ENCODE measurements at places on chromosomes 11 and 22.

DNA sequence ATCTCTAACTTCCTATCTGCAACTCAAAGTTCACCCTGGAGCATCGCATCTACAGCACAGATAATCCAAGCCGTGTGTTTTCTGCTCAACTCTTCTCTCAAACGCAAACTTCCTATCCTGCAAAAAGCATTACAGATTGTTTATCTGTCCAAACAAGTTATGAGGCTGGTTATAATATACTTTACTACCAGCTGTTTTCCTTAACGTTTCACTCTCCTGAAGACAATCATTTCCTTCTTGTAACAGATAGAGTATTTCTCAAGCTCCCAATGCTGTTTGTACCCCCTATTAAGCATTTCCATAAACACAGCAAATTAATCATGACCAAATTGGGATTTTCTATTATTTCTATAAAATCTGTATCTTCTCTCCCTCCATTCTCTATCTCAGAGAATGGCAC lies 84.7 kb downstream of the SBF2 start:
- no peak for DNase-seq

DNA sequence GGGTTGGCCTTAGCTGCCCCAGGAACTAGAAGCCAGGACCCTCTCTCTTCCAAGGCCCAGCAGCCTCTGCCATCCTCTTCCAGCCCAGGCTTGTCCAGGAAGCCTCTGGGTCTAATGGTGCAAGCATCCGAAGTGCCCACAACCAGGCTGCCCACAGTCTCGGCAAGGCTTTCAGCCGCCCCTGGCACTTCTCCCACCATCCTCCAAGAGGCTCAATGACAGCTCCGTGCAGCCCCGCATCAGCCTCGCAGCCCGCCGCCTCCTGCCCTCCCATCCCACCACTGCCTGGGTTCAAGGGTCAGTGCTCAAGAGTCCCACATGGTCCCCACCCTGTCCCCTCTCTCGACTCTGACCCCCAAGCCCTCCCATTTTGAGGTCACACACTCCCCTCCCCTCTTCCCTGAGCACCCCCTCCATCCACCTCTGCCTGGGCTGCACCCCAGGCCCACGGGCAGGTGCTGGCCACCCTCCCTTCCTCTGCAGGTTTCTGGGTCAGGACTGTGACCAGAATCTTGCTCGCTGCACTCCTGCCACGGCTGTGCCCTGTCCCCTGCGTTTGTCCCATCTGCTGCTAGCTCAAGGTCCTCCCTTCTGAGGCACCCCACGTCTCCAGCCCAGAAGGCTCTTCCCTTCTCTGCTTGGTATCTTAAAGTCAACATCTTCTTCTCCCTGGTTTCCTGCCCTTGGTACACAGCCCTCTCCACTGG lies 17.2 kb downstream of the IFITM10 start:
- no peak for DNase-seq

- no peak for DNase-seq
These were observed 71.1 kb downstream of the RPUSD4 start for GRCh38 chr11:126140201-126140925.

GRCh38 chr11:29251738-29252137 lies 765.1 kb downstream of the KCNA4 start:
- DNase-seq: no peak

GRCh38 chr11:125239585-125240560 lies 75.3 kb downstream of the PKNOX2 start:
- no peak for DNase-seq

- DNase-seq: peak; percentile 37
These were observed 4.1 kb downstream of the RFPL2 start for GRCh38 chr22:32200752-32201151.

DNA sequence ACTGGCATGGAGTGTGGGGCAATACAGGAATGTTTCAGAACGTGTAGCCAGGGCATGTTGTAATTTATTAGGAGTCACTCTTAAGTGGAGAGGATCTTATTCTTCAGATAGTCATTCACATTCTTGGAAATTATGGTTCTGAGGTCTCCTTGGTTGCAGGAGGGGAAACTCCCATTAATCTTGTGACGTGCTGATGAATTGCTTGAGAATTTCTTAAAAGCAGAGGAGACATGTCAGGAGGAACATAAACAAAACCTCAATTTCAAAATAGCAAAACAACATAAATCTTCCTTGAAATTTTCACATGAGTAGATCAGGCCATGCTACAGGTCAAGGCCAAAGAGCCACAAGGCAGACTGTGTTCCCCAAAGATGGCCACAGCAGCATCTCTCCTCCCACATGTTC lies 50.4 kb downstream of the ADM start:
- no peak for DNase-seq

DNA sequence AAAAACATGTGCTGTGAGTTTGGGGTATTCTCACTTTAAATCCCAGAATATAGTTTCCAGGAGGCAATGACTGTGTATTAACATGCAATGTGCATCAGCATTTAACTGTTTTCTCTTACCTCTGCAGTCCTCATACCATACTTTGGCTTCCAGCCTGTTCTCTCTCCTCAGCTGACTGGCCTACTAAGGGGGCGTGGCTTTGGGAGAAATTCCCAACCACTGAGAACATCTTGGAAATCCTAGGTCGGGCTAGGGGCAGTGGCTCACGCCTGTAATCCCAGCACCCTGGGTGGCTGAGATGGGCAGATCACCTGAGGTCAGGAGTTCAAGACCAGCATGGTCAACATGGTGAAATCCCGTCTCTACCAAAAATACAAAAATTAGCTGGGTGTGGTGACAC lies 13.5 kb upstream of the ZC3H12C start:
- DNase-seq: no peak

DNA sequence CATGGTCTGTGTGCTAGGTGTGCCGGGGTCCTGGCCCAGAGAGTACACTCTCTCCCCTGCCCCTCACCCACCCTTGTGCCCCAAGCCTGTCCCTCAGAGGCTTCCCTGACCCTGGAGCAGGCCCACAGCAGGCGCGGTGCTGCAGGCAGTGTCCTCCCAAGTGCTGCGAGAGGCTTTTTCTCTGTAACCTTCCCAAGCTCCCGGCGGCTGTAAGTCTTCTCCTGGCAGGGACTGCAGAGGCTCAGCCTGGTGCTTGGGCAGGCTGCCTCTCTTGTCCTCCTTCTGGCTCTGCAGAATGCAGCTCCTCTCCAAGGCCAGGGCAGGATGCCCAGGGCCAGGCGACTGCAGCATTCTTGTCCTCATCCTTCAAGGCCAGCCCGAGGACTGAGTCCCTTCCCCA lies 15.9 kb downstream of the RFPL1 start:
- DNase-seq: no peak

DNA sequence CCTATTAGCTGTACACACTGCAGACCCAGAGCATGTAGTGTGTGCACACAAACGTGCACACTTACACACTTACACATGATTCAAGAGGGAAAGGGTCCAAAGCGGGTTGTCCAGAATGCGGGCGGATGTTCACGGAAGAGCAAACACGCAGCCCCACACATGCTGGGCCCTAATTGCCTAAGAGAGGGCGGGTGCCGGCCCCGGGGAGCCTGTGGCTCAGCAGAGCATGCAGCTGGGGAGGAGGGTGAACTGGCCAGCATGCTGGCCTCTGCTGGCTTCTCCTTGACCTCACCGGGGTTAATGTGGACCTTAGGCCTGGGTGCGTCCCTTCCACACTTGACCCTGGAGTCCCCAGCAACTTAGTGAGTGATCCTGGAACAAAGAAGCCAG lies 816.3 kb downstream of the BRD1 start:
- DNase-seq: no peak

GRCh38 chr11:119262668-119263351 lies 54.1 kb downstream of the MCAM start:
- peak; percentile 51 for DNase-seq

DNA sequence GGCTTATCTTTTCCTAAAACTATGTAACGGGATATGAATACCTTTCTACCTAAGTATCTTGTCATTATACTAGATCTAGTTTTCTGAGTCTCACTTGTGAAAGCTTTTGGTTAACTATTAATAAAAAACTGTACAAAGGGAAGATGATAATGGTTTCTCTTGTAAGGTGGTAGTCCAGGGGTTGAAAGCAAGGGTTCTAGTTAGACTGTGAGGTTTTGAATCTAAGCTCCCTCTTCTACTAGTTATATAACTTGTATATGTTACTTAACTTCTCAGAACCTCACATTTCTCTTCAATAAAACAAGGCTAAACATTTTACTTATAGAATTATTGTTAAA lies 54.3 kb downstream of the ARHGEF12 start:
- no peak for DNase-seq

GRCh38 chr11:99683933-99684332 lies 663.2 kb downstream of the CNTN5 start:
- no peak for DNase-seq

- DNase-seq: no peak
These were observed 10.6 kb downstream of the SHANK2 start for GRCh38 chr11:71241721-71242259.

DNA sequence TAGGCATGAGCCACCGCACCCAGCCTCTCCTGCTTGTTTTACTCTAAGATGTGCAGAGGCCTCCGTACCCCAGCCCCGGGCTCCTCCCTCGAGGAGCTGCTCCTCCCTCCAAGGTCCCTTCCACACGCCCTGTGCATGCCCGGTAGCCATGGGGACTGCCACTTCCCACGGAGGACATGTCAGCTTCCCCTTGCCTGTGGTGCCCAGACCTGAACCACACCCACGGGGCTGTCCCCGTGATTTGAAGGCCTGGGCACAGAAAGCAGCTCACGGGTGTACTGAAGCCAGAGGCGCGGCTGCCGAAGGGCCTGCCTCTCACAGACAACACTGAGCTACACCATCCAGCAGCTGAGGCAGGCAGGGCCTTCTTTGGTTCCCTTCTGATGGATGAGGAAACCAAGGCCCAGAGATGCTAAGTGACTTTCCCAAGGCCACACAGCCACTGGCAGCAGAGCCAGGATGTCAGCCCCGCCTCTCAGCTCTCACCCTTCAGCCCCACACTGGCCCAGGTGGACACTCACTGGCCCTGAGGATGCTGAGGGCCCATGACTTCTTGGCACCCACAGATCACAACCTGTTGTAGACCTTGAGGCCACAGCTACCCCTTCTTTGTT lies 7.3 kb downstream of the INS start:
- no peak for DNase-seq

DNA sequence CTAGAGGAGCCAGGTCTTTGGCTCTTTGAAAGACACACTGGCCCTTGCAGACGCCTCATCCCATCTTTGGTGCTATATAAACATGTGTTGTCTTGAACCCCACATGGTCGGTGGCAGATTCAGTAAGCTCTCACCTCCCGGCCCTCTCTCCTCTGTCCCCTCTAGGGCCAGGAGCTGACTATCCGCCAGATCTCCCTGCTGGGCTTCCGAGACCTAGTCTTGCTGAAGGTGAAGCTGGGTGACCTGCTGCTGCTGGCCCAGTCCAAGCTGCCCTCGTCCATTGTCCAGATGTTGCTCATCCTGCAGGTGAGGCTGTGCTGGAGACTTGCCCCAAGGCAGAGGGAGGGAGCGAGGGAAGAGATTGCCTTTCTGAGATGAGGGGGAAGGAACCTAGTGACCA lies 63.9 kb downstream of the TRAF6 start:
- DNase-seq: no peak

- DNase-seq: no peak
These were observed 2.1 kb upstream of the OR52D1 start for GRCh38 chr11:5486421-5486820.

DNA sequence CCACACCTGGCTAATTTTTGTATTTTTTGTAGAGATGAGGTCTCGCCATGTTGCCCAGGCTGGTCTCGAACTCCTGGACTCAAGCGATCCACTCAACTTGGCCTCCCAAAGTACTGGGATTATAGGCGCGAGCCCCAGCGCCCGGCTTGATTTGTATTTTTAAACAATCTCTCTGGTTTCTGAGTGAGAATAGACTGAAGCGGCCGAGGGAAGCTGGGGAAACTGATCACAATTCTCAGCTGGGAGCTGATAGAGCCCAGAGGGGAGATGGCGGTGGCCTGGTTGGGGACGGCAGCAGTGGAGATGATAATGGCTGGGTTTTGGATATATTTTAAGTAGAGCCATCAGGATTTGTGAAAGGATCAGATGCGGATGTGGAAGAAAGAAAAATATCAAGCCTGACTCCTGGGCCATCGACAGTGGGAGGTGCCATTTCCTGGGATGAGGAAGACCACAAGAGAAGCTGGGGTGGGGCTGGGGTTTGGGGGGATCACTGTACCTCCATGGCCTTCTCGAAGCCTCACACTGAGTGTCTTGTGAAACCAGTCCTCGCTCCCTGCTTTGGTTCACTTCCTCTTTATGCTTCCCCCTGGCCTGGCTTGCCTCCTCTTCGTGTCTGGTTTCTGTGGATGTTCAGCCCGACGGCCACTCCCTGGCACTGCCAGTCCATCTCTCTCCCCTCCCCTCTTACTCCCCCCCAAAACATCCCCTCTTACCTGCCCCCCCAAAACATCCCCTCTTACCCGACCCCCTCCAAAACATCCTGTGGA lies 51.9 kb downstream of the IGLL1 start:
- DNase-seq: no peak

GRCh38 chr11:128884703-128885338 lies 6.3 kb upstream of the KCNJ5 start:
- DNase-seq: peak; percentile 75

DNA sequence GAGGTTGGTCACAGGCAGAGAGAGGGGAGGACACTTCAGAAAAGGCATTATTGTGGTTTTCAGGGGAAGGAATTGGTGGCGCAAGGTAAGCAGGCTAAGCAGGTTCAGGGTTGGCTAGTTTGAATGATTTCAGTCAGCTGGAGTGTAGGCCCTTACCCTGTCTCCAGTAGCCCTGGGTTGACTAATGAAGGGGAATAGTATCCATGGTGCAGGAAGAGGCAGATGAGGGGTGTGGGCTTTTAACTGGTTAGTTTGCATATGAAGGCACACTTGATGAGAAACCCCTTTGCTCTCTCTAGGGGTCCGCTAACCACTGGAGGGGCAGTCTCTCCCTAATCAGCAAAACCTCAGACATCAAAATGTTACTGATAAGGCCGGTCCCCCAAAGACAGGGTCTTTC lies 249.7 kb downstream of the AASDHPPT start:
- DNase-seq: no peak

DNA sequence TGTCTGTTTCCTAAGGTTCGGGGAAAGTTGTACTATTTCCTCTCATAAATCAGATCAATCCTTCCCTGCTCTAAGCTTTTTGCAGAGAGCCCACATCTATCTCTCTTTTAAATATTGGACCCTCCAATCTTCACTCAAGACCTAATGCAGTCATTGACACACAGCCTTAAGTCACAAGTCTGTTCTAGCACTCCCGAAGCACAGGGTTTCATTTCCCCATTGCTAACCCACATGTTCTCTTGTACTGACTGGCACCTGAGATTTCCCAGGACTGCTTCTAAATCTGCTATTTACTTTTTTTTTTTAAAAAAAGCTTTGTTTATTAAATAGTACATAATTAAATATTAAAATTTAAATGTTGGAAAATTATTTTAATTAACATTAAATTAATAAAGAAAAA lies 674.7 kb downstream of the TBC1D22A start:
- no peak for DNase-seq

All from CD4-positive, alpha-beta T cell treated with Interleukin-2 at 100 ng/mL for 4 hours (primary cell).